ENCODE measurements at places on chromosomes 1 and 21.

DNA sequence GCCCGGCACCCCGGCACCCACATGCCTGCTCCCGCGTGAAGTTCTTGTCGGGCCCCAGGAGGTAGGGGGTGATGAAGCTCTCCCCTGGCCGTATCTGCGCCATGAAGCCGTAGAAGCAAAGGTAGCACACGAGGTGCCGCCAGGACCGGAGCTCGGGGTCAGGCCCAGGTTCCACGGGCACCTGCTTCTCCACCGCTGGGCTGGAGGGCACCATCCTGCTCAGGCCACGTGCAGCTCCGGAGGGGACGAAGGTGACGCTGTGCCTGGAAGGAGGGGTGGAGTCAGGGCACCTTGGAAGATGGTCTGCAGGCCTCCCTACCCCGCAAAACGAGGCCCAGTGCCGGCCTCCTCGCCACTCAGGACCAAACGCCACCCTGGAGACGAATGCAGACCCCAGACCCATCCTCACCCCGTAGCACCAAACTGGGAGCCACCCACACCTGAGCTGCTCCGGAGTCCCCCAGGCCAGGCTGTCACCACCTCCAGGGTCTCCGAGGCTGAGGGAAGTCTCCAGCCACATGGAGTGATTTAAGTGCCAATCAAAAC, 4.4 kb downstream of the SLC19A1 start:
- no peak for DNase-seq

DNA sequence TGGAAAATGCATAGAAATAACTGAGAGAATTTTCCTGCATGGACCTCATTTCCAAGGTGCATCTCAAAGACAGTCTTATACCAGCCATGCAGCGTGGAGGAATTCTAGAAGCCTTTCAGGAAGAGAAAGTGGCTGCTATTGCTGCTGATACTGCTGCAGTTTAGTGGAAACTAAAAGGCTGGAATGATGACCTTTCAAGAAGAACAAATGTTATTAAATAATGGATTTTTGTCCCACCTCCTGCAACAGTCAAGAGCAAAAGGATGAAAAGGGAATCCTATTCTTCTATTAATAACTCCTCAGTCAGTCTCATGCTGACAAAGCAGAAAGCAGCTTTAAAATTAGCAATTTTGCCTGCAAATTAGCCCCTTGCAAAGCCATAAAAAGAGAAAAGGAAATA, 68.2 kb upstream of the C1orf87 start:
- no peak for DNase-seq

- DNase-seq, result no peak
Measured at GRCh38 chr1:45647248-45648021, 23.6 kb upstream of the CCDC17 start.

GRCh38 chr21:36210779-36211659, 54.4 kb downstream of the DOP1B start:
- DNase-seq, result no peak

DNA sequence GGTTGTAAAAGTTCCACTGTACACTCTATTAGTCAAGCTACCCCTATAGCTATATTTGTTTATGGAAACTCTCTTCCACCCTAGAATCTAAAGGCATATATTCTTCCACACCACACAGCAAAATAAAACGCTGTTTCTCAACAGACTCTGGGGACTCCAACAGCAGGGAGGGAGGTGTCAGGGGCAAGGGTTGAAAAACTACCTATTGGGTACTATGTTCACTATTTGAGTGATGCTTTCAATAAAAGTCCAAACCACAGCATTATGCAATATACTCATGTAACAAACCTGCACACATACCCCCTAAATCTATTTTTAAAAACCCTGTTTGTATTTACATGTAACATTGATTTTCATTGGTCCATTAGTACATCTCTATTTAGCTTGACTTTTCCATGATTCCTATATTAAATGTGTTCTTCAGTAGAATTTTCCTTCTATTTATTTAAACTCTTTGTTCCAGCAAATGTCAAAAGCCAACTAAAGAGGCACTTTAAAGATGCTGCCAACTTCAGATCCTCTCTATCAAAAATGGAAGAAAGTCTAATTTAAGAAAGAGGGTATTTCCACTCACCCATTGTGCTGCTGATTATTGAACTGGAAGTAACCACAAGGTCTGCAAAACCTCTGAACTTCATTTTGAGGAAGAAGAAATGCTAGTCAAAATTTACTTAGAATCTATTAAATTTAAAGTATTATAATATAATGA, 26.2 kb downstream of the RGS7 start:
- no peak for DNase-seq

DNA sequence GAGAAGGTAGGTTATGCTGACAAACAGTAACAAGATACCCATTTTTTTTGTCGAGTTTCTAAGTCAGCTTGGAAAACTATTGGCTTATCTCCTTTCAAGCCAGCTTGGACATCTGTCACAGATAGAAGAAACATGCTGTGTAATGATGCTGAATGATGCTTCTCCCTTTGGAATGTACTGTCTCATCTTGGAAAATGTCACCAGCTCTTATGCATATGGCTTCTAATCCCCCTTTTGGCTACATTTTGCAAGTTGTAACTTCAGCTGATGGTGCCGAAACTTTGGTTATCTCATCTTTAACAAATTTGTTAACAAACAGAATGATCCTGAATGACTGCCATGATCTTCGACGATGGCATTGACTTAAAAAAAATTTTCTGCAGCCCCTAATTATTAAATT, 68.8 kb upstream of the ST6GALNAC3 start:
- DNase-seq, result no peak

GRCh38 chr21:27511233-27511632, 544.3 kb upstream of the ADAMTS5 start:
- DNase-seq, result no peak

DNA sequence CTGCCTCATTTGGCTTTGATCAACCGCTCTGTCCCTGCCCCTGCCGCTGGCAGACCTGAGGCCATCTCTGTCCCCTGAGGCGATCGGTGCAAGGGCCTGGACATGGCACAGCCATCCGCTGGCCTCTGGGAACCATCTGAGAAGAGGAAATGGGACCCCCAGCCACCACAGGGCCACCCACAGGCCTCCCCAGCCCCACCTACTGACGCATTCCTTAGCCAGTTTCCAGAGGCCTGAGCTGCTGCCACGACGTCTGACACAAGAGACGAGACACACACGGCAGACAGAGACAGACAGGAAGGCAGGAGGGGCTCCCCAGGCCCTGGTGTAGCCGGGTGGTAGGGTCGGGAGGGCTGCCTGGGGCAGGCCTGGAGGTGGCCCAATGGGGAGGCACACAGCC, 37.3 kb upstream of the EDN2 start:
- no peak for DNase-seq

DNA sequence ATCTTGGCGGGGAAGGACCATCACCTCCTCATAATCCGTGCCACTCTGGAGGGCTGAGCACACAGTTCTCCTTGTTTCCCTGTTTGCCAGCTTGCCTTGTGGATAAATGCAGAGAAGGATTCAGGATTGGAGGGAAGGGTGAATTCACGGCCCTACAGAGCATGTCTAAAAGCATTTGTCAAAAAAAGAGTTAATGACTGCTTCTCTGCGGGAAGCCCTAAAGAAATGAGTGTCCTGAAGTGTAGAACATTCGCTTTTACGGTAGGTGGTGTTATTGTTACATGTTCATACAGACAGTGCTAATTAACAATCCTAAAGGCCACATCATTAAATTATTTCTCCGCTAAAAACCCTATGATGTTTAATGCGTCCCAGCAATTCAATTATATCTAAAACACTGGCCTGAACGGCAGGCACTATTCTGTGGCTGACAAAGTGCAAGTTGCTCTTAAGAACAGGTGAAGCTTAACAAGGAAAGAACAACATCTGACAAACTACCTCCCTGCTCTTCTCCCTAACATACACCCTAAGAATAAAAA, 112.3 kb upstream of the NFIA start:
- DNase-seq, result no peak

GRCh38 chr1:32741413-32742198, 39.0 kb upstream of the SYNC start:
- no peak for DNase-seq

- DNase-seq, result no peak
Measured at GRCh38 chr1:31959521-31960340, 21.6 kb upstream of the PTP4A2 start.

- DNase-seq, result no peak
Measured at GRCh38 chr1:211783897-211784296, 46.7 kb downstream of the LPGAT1 start.

All from stimulated activated CD8-positive, alpha-beta memory T cell treated with anti-CD3 and anti-CD28 coated beads, Interleukin-15, amount 100 ng/mL, for 4 hours (primary cell).